ENCODE measurements at places on chromosomes 1 and 21.

DNA sequence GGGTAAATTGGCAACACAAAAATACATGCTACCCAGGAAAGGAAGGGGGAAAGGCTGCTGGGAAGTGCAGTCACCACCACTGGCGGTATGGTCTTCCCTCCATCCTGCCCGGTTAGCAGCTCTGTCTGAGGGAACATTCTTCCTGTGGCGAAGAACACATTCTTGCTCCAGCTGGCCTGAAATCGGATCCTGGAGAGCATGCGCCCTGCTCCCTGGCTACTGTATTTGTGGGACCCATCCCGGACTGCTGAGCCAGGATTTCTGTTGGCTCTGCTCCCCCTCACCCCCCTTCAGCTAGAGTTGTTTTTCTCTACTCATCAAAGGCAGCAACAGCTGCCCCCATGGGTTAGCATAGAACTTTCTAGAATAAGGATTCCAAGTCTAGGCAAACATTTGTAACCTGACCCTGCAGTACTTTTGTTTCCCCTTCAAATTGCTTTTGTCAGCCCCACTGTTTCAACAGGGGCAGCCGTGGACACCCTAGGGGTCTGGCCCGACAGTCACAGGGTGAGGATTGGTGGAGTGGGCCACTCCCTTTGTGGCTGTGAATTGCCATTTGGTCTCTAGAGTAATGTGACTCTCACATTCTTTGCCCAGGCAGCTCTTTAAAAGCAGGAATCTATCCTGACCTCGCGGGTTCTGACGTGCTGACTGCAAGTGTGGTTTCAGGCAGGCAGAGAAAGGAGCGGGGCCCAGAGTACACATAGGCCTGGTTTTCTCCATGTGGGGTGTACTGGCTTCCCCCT, 157.7 kb downstream of the TOMM20 start:
- DNase-seq = no peak

DNA sequence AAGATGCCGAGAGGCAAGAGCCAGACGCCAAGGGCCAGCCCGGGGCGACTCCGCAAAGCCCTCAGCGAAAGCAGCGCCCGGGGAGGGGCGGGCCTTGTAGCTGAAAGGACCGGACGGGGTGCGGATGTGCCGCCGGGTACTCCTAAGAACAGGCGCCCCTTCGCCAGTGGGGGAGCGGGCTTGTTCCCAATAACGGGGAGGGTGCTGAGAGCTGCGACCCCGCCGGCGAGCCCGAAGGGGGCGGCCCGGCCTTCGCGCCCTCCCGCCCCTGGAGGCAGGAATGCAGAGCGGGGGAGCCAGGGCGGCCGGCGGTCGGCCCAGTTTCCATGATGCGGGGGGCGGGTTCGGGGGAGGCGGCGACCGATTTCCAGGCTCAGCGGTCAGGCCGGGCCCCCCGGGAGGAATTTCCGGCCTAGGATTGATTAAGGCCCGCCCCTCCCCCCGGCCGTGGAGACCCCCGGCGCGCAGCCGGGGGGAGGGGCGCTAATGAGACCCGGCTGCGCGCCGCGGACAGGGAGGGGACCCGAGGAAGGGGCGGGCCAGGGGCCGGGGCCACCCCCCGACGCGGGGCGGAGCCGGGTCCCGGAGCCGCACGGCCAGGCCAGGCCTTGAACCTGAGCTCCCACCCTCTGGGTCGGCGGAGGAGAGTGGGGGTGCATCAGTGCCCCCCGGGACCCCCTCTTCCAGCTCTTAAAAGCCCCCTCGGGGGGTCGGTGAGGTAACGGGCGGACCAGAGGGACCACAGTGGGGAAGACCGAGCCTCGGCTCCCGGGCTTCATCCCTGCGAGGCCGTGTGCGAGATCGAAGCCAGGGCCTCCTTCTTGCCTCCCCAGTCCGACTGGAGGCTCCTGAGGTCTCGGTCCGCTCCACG, 898 bp upstream of the TMEM200B start:
- DNase-seq = no peak

GRCh38 chr1:17687145-17687544, 68.0 kb upstream of the ACTL8 start:
- no peak for DNase-seq

DNA sequence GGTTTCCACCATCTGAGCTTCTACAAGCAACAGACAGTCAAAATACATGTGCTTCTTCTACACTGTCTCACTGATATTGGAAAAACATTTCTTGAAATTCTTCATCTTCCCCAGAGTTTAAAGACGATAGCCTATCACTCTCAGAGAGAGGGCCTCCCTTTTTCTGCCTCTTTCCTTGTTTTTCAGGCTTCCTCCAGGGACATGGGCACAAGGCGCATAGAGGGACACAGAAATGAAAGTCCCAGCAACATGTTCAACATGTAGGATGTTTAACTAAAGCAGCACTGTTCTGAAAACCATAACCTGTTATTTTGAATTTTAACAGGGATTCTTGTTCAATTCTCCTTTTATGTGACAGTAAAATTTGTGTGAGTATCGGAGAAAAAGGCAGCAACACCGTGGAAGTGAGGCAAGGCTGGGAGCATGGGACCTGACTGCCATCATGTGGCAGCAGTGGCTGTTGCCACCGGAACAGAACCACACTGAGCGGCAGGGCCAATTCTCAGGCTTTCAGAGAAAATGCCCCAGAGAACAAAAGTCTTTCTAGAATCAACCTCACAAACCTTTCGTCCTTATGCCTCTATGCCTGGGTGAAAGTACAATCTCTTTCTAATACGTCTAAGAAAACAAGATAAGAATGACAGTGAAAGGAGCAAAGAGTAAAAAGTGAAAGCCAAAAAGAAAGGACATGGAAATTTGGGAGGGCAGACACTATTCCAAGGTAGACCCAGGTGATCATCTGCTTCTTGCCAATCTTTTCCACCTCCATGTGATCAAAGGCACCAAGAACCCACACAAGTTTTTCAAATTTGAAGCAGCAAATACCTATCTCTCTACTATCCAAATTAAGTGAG, 54.5 kb downstream of the PCNX2 start:
- DNase-seq = no peak

DNA sequence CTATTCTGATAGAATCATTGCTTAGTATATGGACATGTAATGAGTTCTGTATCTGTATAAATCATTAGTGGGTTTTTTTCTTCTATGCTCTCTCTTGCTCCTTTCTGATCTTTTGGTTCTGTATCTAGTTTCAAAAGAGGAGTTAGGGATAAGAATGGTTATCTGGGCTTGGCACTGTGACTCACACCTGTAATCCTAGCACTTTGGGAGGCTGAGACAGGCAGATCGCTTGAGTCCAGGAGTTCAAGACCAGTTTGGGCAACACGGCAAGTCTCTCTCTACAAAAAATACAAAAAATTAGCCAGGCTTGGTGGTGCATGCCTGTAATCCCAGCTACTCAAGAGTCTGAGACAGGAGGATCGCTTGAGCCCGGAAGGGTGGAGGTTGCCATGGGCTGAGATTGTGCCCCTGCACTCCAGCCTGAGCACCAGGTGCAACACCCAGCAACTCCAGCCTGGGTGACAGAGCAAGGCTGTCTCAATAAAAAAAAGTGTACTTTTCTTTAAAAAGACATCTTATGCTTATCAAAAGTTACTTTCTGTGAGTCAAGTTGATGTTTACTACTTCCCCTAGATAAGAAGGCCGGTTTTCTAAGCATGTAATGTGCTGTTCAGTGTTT, 27.7 kb upstream of the AXDND1 start:
- no peak for DNase-seq

- DNase-seq = no peak
These were observed 65.6 kb downstream of the IFI44 start for GRCh38 chr1:78715181-78715661.

DNA sequence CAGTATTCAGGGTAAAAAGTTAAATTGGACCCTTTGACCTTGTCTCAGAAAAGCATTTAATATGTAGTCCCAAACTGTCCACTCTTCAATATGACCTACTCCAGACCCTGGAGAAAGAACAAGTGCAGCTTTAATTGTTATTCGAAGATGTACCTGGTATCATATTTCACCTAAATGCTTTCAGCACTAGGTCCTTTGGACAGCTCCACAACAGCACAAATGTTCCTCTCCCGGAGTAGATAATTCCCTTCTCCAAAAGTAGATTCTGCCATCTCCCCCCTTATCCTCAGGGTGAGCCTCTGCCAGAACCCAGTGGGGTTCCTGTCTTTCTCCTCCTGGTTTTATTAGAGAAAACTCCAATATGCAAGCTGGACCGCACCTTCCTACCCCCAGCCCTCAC, 104.5 kb upstream of the AJAP1 start:
- no peak for DNase-seq

DNA sequence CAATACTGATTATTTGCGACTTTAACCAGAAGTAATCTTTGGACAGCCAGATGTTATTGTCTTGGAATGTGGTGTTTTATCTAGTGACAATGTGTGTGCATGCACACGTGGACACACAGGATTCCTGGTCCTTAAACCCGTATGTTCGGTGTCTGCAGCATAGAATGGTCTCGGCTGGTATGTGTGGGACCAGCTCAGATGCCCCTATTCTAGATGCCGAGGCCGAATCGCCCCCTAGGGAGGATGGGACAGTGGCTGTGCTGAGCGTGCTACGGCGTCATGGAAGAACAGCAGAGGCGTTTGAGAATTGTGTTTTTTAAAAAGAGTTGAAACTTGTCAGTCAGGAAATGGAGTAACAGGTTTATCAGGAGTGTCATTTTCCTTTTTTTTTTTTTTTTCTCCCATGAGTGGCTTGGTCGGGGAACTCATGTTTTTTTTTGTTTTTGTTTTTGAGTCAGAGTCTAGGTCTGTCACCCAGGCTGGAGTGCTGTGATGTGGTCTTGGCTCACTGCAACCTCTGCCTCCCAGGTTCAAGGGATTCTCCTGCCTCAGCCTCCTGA, 30.1 kb downstream of the SKI start:
- DNase-seq = no peak

GRCh38 chr1:181647314-181648035, 164.2 kb downstream of the CACNA1E start:
- DNase-seq = no peak

GRCh38 chr1:67169932-67170331, 3.7 kb downstream of the IL23R start:
- DNase-seq = no peak

- no peak for DNase-seq
These were observed 5.0 kb downstream of the PLPPR4 start for GRCh38 chr1:99269321-99269720.

- no peak for DNase-seq
These were observed 19.6 kb downstream of the LBR start for GRCh38 chr1:225408249-225408648.

DNA sequence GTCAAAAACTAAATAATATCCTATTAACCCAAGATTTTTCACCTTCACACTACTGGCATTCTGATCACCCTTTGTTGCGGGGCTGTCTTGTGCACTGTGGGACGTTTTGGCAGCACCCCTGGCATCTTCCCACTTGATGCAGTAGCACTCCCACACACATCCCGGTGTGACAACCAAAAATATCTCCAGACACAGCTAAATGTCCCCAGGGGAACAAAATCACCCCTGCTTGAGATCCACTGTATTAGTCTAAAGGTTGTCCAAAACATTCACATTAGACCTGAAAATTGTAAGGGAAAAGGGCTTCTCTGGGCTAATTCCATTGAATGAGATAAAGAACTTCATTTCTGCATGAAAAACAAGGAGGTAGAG, 37.8 kb downstream of the PLEKHO1 start:
- DNase-seq = no peak

- DNase-seq = no peak
These were observed 37.2 kb downstream of the ETNK2 start for GRCh38 chr1:204114606-204115005.

GRCh38 chr1:25579292-25580252, 36.2 kb downstream of the LDLRAP1 start:
- DNase-seq = no peak

- DNase-seq = no peak
These were observed 237.3 kb downstream of the SLC44A5 start for GRCh38 chr1:75373542-75374159.

- no peak for DNase-seq
These were observed 47.1 kb downstream of the SLC9C2 start for GRCh38 chr1:173555651-173556305.

DNA sequence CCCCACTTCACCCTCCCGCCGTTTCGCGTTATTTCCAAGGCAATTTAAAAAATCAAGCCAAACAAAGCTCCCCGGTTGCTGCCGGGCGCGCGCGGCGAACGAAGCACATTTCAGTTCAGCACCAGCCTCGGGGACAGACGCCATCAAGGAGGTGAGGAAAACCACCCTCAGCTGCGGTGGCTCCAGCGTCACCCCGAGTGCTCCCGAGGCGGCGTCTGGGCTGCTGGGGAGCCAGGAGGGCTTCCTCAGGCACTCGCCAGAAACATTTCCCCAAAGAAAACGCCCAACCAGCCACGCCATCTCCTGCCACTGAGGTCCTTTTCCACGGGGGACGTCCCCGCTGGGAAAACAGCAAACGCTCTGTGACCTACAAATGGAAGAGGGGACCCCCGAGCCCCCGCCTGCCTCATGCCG, 623 bp downstream of the GNG4 start:
- peak; percentile 45 for DNase-seq

GRCh38 chr1:190277107-190277506, 200.6 kb downstream of the BRINP3 start:
- no peak for DNase-seq

DNA sequence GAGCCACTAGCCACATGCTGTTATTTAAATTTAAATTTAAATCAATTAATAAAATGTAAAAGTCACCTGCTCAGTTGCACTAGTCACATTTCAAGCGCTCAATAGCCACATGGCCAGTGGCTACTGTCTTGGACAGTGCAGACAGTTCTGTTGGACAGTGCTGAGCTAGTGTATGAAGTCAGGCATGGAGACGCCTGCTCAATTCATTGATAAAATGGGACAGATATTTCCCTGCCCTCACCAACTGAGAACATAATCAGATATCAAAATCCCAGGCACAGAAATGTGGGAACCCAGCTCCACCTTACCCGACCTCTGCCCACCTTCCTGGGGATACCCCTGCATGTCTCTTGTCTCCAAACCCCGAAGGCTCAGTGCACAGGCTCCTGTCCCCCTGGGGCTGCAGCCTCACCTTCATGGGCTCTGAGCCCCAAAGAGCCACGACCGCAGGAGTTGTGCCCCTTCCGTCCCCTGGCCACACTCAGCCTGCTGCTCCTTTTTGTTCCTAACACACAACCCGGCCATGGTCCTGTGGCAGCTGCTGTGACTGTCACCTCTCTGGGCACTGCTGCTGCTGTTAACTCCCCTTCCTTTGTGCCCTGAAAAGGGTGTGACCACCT, 63.5 kb downstream of the TCP10L start:
- no peak for DNase-seq

GRCh38 chr1:14955402-14955801, 198.1 kb upstream of the TMEM51 start:
- DNase-seq = no peak

DNA sequence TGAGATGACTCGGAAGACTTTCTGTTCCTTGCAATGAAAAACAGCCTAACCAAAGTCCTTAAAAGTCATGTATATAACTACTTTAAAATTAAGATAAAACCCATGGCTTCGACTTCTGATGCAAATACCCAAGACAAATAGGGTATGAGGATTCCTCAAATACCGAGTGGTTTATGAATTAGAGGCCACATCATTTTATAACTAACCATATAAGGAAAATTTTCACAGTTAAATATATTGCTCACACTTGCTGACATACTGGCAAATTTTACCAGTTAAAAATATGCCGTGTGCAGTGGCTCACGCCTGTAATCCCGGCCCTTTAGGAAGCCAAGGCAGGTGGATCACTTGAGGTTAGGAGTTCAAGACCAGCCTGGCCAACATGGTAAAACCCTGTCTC, 5.4 kb downstream of the RERE start:
- DNase-seq = no peak
